Endodermal cell (in vitro differentiated cells): ENCODE measurements at places on chromosomes 11 and 22.
A peak's percentile ranks its signal among the peaks of the same experiment; 100 is the strongest.

DNA sequence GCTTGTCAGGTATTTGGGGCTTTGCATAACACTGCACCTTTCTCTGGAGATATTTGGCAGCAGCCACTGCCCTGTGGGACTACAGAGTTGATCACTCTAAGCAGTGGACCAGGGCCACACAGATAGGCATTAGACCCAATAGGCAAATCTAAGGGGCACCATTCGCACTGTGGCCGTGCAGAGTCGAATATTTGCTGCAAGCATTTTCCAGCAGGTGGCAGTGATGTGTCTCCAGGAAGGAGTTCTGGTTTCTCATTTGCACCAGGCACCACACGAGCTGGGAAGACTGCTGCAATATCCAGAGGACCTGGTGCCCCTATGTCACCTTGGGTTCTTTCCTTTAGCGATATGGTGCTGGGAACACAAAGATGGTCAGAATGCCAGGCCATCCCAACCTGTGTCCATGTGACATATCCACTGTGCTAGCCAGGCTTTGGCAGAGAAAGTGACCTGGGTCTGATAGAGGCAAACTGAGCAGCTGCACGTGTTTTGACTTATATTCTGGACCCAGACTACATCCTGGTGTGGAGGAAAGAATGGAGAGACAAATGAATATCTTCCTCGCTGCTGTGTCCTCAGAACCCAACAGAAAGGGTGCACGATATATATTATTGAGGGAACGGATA, 318.7 kb downstream of the BUD13 start:
- DNase-seq: peak; percentile 90

- peak; percentile 40 for DNase-seq
These were observed 16.9 kb downstream of the MRGPRG start for GRCh38 chr11:3201677-3202181.

GRCh38 chr22:37843741-37844089, 419 bp downstream of the ANKRD54 start:
- DNase-seq: no peak

DNA sequence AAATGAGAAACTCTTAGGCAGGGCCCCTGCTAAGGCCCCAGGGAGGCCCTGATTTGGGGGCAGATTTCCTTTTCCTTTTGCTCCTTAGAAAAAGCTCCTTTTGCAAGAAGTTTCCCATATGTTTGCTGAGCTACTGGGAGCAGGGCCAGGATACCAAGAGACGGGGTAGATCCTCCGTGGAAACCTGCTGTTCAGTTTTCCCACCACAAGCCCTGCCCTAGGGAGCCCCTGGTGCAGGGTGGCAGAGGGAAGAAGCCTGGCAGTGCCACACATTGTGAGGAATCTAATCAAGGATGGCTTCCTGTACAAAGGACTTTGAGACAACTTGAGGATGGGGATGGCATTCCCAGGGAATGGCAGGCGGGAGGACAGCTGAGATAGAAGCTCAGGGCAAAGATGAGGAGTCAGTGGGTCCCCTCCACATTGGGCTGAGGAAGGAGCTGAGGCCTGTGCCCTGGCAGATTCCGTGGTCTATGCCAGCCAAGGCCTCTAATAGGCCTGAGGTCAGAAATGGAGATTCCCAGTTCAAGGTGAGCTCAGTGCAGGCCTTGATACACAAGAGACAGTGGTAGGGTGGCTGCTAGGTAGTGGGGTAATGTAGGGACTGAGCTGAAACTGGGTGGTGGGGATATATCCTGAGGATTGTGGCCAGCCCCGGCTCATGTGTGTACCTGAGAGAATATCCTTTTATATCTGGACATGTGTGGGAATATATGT, 15.0 kb downstream of the TUB start:
- peak; percentile 13 for DNase-seq

GRCh38 chr22:19821523-19822300, 33.0 kb downstream of the GNB1L start:
- peak; percentile 29 for DNase-seq

- DNase-seq: peak; percentile 2
These were observed 49.4 kb downstream of the BID start for GRCh38 chr22:17724678-17725499.
